ENCODE measurements at places on chromosomes 12 and 14.

DNA sequence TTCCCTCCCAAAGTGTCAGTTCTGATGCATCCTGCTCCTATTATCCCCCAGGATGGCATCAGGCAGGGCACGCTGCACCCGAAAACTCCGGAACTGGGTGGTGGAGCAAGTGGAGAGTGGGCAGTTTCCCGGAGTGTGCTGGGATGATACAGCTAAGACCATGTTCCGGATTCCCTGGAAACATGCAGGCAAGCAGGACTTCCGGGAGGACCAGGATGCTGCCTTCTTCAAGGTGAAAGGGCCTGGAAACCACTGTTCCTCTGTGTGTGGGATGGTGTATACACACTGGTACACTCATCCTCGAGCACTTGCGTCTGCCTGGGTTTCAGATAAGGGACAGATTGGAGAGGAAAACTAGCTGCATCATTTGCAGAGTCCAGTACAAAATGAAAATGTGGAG lies 1.0 kb downstream of the IRF9 start:
- DNase-seq = no peak

DNA sequence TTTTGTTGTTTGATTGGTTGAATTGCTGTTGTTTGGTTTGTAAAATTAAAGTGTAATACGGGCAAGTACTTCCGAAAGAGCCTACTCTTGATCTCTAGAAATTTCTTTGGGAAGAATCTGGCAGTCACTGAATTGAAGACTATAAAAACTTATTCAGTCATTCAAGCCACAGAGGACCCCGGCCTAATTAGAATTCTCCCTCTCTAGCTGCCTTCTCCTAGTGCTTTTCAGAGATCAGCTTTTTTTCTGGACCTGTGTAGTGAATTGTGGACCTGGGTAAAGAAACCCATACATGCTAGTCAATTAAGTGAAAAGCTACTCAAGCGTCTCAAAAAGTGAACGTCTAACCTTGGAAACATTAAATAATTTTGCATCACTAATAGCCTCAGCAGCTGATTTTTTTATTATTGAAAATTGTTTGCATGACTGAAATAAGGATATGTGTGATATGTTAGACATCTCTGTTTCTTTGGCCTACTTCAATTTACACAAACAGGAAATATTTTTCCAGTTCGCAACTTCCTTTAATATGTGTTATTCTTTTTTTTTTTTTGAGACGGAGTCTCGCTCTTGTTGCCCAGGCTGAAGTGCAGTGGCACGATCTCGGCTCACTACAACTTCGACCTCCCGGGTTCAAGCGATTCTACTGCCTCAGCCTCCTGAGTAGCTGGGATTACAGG lies 27.2 kb downstream of the EFCAB11 start:
- no peak for DNase-seq

DNA sequence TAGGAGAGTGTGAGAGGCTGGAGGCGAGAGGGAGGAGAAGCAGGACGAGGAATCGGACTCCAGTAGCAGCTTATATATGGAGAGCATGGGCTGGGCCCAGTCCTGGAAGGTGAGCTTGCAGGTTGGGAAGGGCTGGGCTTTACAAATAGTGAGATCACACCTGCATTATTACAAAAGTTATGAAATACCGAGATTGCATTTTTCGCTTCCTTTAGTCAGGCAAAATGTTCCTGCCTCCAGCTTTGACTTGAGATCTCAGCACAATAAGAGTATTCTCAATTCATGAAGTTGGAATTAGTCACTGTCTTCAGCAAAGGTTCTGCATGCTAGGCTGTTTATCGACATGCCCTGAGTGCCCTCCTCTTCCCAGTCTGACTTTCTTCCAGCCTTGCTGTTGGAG lies at the start of gene KRT6B:
Gene KRT6B (minus strand): TSS at position 46 of the 400 bp plus-strand sequence. CDS start 68 bp downstream, outside the sequence.
- no peak for DNase-seq

- no peak for DNase-seq
Measured at GRCh38 chr14:46322730-46323403, 328.7 kb downstream of the RPL10L start.

DNA sequence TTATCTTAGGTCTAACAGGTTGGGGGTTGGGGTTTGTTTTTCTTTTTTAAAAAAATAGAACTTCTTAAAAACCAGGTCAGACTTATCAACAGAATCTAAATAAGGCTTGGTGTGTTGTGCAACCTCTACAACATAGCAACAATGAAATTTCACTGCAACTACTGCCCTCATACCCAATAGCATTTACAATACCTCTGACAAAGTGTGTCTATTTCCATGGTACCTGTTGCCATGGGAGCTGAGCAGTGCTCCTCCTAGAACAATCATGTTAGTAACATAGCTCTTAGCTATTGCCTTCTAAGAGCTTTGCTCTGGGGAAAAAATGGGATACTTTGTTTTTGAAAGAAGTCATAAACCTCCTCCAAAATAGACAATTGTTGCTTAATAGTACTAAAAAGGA lies 103.3 kb upstream of the CCDC175 start:
- no peak for DNase-seq

GRCh38 chr14:20409226-20409625 lies 4.1 kb downstream of the TEP1 start:
- no peak for DNase-seq

- peak; percentile 82 for DNase-seq
Measured at GRCh38 chr12:12813120-12814101, at the start of gene DDX47. Gene DDX47 (plus strand): TSS chr12:12813346. CDS start chr12:12813368, 22 bp downstream.

DNA sequence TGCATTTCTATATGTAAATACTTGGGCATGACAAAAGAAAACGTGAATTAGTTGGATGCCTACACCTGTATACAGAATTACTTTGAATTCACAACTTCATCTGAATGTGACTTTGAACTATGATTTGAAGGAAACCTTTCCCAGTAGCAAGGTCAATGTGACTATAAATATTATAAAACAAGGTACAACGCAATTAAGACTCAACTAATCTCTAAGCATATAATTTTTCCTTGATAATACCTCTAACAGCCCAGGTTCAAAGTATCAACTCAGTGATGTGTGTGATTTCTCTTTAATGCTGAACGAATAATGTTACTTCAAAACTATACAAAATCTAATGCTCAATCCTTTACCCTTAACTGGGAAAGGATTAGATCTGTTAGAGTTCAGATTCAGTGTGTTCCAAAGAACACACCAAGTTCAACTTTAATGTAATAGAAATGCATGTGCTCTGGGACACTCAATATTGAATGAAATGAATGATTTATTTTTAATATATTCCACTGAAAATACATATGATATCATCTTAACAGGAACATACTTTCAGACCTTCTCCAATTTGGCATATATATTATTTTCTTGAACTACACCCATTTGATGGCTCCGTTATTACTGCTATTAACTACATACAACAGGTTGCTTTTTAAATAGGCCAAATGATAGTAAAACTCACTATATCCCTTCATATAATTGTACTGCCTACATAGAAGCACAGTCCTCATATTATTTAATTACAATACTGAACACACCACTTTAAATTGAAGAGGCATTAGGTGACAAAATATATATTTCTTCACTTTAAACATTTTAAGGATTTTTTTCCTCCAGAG lies 40.1 kb upstream of the MTERF2 start:
- no peak for DNase-seq

- DNase-seq = peak; percentile 82
Measured at GRCh38 chr14:22536853-22537338, 52.1 kb downstream of the DAD1 start.

GRCh38 chr14:82602794-82603193 lies 1069.1 kb upstream of the SEL1L start:
- no peak for DNase-seq

DNA sequence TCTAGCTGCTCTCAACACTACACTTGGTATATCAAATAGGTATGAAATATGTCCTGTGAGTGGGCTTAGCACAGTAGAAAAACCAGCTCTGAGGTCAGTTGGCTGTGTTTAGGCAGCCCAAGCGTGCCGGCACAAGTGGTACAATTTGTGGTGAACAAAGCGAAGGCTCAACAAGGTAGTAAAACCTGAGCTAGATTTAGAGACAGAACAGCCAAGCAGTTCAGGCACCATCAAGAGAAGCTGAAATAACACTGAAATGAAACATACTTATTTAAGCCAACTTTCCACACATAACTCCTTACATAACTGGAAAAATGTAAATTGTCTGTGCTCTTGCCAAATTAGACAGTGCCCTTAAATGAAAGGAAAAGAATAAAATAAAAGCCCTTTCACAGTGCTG lies 596.8 kb upstream of the FBXO33 start:
- DNase-seq = no peak

GRCh38 chr12:104974626-104975290 lies 11.4 kb upstream of the NOPCHAP1 start:
- DNase-seq = no peak

- DNase-seq = no peak
Measured at GRCh38 chr12:10558301-10558700, 52.6 kb downstream of the EIF2S3B start.

DNA sequence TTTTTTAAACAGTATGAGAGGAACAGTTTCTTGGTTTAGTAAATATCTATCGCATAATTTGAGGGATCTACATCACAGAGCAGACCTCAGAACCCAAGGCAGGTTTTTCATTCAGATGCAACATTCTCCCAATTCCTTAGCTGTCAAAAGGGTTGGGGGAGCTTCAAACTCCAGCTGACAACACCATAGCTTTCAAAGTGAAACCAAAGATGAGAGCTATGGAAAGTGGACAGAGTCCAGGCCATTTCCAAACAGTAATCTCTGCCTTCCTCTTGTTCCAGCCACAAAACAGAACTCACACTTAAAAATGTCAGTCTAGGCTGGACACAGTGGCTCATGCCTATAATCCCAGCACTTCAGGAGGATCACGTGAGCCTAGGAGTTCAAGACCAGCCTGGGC lies 87.8 kb downstream of the SPRING1 start:
- DNase-seq = no peak

DNA sequence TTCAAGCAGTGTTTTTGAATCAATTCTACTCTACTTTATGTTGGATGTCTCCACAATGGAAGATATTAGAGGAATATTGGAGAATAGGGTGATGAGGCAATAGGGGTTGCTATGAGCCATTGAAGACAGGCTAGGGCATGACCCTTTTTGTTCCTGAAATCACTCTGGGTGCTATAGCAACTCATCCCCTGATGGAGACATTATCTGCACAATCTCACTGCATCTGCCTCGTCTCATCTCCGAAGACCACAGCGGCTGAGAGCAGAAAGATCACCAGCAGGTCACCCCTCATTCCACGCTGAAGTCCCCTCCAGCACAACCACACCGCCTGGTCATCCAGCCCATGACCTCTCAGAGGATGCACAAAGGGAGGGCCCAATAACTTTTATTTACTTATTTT lies 150.4 kb upstream of the TMEM132C start:
- DNase-seq = no peak

- DNase-seq = peak; percentile 85
Measured at GRCh38 chr12:75658901-75659823, 147.8 kb upstream of the KRR1 start.

DNA sequence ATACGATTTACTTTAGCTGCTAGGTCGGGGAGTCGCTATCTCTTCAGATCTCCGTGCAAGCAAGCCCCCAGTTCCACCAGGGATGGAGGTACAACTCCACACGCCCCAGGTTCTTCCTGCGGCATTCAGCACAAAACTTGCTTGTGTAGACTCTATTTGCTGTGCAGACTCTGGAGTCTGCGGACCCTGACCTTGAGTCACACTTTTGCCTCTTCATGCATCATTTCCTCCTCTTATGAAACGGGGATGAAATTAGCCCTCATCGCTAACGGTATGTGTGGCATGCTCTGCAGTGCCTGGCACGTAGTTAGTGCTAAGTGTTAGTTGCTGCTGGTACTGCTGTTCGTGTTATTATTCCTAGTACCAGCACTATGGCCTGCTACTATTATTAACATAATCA lies 84.4 kb downstream of the TMEM132D start:
- DNase-seq = no peak

- no peak for DNase-seq
Measured at GRCh38 chr14:51284241-51284640, 44.2 kb downstream of the TMX1 start.

DNA sequence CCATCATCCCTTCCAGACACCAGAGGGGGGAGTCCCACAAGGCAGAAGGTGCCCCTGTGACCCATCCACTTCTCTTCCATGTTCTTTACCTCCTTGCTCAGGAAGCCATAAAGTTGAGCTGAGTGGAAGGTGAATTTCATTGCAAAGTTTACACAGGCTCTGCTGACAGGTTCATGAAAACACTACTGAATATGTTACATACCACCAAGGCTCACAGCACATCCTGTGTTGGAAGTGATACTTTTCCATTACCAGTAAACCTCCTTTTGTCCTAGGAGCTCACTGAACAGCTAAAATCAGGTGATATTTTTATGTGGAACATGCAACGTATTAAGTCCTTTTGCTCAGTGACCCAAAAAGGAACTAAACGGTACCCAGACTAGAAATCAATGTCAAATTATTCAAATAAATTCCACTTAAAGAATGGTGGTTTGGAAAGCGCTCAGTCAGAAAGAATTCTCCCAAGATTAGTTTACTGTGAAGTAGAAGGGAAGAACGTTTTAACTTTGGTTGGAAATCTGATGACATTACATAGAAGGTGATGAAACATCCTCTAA lies 196.2 kb upstream of the NUDT4 start:
- DNase-seq = no peak

DNA sequence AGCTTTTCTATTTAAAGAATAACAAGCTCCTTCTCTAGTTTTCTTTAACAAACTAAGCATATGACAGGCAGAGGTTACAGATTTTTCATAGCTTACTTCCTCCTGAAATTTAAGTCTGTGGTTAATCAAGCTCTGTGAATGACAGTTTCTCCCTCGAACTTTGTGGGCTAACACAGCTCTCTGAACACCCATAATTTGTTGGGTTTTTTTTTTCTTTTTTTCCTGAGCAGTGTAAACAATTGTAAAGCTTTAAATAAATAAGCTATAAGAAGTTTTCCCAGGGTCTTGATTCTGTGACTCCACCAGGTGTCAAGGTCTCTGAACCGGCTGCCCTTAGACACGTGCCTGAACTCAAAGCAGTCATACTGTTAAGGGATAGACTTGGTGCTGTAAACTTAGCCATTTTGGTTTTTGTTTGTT lies 128.1 kb upstream of the AMIGO2 start:
- no peak for DNase-seq

- no peak for DNase-seq
Measured at GRCh38 chr12:27607591-27607990, 83.6 kb downstream of the PPFIBP1 start.

- no peak for DNase-seq
Measured at GRCh38 chr14:71049435-71050133, 142.3 kb downstream of the PCNX1 start.

DNA sequence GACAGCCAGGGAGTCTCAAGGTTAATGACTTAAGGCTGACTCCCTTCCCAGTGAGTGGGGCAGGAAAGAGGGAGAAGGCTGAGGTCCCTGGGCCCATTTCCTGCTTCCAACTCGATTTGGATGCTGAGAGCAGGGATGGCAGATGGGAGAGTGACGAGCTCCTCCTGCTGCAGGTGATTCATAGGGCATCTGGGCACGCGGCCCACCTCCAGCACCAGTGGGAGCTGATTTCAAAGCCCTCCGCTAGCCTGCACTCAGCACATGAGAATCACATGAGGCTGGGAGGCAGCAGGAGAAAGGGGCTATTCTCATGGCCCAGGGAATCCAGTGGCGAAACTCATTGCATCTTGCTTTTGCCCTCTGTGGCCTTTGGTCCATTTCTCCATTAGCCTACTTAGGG lies 90.8 kb downstream of the SSPN start:
- DNase-seq = no peak
